ENCODE measurements at places on chromosomes 7 and 10.
A peak's percentile ranks its signal among the peaks of the same experiment; 100 is the strongest.

DNA sequence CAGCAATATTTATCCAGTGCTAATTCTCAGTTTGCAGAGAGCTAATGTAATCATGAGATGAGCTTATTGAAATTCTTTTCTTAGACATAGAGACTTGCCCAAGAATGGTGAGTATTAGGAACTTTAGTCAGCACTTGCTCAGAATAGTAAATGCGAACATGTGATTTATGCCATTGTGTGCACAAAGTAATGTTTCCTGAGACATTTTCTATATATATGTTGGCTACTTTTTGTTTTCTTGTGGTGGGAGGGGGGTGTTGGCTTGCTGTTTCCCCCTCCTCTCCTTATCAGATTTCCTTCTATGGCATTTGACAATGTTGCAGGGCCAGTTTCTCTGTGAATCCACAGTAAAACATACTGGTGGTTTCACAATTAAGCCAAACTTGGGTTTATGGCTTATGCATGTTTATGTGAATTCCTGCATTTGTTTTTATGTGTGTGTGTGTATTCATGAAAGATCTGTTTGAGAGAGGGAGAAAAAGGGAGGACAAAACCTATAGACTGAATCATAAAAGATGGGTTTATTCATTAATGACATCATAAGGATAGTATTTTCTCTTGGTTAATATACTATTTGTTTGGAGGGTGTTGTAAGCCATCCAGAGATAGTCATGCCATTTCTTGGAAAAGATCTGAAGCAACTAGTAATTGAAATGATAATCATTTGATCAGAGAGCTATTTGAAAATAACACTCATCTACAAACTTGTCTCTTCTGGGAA lies 36.3 kb downstream of the ARID5B start:
- no peak for DNase-seq

DNA sequence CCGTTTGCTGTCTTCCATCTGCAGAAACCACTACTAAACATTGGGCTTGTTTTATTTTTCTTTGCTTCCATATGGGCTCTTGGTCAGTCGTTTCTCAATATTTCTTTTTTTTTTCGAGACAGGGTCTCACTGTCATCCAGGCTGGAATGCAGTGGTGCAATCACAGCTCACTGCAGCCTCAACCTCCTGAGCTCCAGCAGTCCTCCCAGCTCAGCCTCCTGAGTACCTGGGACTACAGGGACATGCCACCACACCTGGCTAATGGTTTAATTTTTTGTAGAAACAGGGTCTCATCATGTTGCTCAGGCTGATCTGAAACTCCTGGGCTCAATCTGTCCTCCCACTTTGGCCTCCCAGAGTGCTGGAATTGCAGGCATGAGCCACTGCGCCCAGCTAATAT lies 163.1 kb downstream of the LYZL1 start:
- DNase-seq: no peak

DNA sequence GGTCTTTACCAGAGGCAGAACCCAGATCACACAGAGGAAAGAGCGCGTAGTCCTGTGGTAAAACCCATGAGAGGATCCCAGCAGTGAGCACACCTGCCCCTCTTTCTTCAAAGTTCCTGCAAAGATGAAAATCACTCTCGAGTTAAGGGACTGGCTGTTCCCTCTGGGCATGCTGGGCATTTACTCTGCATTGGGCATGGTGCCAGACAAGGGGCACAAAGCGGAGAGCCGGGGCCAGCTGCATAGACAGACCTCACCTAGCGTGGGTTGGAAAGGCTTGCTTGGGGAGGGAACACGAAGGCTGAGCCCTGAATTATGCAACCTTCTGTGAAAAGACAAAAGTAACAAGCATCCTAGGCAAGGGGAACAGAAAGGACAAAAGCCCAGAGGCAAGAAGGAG lies 120.0 kb upstream of the TCERG1L start:
- no peak for DNase-seq

DNA sequence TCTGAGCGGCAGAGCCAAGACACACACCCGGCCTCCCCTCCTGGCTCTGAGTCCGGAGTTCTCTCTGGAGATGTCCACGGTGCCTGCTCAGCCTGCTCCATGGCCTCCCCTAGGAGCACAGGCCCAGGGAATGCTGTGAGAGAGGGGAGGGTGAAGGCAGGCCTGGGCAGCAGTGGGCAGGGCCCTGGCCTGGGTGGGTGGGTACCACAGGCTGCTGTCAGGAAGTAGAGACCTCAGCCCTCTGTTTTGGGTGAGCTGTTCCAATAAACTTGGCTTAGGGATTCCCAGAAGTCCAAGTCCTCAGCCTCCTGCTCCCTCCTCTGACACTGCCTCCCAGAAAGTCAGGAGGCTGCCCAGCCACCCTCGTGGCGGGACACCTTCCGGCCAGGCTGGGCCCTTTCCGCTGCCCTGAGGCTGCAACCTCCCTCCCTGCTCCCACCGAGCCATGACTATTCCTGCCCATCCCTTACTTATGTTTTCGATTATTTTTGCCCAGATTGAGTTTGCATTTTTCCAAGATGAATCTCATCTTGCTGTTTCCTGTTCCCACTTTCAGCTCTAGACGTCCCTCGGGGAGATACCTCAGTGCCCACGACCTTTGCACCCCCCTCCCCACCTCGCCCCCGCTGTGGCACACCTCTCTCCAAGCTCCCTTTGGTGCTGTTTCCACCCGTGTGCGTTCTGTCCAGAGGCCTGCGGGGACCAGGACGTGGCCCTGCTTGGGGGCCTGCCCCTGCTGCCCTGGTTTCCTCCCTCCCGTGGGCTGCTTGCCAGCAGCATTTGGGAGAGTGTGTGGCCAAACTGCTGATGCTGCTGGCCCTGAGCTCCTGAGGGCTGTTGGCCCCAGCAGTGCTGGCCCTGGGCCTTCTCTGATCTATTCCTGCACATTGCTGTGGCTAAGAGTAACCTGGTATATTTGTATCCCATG lies 5.8 kb upstream of the POLM start:
- no peak for DNase-seq

GRCh38 chr7:1060315-1061072 lies 16.1 kb downstream of the GPR146 start:
- no peak for DNase-seq

DNA sequence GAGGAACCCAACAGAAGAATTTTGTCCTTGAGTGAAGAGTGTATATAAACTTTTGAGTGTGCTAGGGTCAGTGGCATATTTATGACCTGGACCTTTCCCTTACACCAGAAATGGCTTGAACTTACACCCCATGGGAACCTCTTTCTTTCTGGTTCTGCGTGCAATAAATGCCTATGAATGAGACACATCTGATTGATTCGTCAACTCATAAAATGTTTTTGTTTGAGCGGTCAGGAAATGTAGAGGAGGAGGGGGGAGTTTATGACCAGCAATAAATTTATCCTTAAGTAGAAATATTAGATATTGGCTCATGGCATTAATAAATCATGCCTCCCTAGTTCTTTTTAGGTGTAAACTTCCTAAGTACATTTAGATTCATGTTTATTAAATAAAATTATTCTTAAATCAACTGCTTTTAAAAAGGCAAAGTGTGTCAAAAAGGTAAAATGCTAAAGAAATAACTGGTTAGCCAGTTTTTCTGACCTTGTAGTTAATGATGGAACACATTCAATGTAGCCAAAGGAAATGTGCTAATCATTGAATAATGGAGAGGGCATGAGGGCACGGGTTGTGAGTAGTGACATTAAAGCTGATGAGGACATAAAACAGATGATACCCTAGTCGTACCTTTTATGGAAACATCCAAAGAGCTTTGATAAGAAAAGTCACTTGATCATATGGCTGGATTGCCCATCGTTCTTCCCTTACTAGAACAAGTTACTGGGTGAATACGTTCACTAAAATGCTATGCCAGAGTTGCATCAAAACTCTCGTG lies 13.6 kb upstream of the NUP42 start:
- no peak for DNase-seq

DNA sequence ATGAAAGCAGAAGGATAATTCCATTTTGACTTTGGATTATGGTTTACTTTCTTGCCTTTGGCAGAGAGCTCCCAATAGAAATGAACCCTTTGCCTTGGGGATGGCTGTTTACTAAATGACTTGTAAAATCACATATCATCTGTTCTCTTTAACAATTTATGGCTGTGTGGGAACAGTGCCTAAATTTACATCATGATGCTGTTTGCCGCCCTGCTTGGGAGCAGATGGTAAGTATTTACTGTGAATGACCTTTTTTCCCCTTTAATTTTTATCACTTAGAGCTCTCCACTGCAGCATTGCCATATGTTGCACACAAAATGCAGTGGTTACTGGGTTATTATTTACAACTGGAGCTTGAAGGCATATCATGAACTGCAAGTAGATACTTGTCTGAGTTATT lies 13.4 kb downstream of the HEPACAM2 start:
- no peak for DNase-seq

DNA sequence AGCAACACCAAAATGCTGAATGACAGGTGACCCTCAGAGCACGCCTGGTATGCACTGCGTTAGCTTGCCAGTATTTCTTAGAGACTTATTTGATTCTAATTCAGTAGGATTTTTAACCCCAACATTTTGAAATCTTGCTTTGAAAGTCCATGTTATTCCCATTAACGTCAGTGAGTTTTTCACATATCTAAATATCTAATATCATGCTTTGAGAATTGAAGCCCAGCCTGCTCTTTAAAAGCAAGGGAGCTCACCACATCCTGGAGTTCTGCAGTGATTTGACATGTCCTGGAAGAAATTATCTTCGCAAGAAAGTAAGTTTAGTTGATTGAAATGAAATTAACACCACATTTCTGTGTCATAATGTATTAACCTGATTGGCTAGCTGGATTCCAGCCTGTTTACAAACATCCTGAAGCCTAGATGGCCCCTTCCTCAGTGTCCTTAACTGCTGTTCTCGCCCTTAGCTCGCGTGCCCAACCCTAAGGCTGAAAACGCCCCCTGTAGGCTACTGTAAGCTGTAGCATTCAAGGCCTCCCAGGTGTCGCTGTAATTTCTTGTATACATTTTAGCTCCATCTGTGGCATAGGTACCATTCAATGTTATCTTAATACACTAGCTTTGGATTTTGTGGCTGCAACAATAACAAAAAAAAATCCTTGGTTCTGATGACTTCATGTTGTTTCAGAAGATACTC lies 191.5 kb downstream of the MGMT start:
- DNase-seq: no peak

GRCh38 chr10:129396021-129396722 lies 70.9 kb upstream of the MGMT start:
- no peak for DNase-seq

GRCh38 chr10:35711615-35712411 lies 69.7 kb upstream of the FZD8 start:
- DNase-seq: no peak

GRCh38 chr10:100562008-100562672 lies 26.4 kb downstream of the HIF1AN start:
- DNase-seq: peak; percentile 66

DNA sequence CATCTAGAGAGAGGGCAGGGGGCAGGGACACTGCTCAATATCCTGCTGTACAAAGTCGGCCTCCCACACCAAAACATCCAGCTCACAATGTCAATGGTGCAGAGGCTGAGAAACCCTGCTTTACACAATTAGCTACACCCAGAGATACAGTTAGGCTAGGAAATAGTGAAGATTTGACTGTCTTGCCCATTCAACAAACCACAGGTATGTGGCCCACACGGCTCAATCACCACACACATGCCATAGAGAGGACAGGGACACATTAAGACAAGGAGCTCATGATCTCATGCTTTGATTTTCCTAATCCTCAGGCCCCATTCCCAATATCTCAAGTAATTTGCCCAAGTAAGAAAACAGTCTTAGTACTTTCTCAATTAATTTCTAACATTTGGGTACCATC lies 110.4 kb downstream of the OSBPL3 start:
- DNase-seq: no peak

GRCh38 chr7:131161103-131161502 lies 166.6 kb upstream of the MKLN1 start:
- no peak for DNase-seq

DNA sequence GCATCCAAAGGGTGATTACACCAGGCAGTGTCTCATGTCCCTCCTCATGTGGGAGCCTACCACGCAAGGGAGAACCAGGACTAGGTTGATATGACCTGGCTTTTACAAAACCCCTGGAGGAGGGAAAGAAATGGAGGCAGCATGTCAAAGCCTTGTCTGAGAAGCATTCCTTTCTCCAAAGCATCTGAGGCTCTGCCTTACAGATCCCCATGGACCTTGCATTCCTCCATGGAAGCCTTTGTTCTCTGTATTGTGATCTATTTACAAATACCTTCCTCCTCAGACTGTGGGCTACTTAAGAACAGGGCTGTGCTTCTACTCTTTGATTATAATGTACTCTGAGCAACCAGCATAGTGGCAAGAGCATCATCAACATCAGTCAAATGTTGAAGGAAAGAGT lies 197.0 kb downstream of the PLXNA4 start:
- DNase-seq: no peak

DNA sequence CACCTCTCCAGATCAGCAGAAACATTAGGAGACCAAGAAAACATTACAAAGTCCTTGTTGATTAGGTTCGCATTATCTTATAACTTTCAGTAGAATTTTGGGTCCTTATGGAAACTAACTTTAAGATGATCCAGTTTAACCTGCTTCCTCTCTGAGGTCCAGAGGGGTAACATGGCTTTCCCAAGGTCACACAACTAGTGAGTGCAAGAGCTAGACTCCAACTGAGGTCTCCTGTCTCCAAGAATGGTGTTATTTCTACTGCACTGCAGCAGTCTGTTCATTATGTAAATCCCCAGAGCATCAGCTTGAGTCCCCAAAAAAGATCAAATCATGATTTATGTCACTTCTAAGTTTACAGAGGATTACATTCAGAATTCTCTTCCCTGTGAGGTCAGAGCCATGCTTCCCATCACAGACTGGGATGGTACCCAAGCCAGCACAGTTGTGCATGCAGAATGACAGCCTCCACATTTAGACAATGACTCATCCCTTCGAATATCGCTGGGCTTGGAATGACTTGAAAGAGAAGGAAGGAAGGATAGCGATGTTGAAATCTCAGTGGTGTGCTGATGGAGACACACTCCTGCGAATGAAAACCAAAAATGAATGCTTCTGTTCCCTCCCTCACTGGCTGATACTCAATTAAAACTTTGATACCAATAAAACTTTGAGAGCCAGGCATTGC lies 163.1 kb upstream of the PLXNA4 start:
- no peak for DNase-seq
